Spinal cord (tissue), 10 donors: ENCODE measurements at places on chromosomes 13 and 19. TPM values are rescaled to one million over a fixed set of nuclear protein-coding genes. Genes with fewer than 3 reads are reported as not detected.

PEG3 gene
- 444 TPM for total RNA-seq

- DNase-seq = no peak
These were observed 12.7 kb downstream of the PRKCG start for GRCh38 chr19:53894707-53895106.

DNA sequence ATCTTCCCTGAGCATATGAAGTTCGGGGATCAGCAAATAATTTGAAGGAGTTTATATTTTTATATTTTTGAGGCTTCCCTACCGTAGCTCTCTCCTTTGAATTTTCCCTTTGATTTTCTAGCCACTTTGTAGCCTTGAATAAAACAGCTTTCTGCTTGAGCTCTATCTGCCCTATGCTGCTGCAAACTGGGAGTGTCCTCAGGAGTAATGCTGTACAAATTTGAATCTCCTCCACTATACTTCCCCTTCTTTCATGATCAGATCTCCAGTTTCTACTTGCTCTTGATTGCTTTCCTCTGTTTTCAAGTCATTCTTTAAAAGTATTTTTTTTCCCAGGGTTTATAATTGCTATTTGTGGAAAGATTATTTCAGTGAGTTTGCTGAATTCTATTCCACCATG, 14.6 kb downstream of the PDS5B start:
- DNase-seq = no peak

DNA sequence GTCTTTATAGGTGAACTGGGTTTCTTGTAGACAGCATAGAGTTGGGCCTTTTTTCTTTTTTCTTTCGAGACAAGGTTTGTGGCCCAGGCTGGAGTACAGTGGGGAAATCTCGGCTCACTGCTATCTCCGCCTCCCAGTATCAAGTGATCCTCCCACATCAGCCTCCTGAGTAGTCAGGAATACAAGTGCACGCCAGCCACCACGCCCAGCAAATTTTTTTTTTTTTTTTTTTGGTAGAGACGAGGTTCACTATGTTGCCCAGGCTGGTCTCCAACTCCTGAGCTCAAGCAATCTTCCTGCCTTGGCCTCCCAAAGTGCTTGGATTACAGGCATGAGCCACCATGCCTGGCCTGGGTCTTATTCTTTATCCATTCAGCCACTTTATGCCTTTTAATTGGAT, 5.1 kb upstream of the CALM3 start:
- no peak for DNase-seq
